ENCODE measurements at places on chromosomes 1 and 21. TPM values are rescaled to one million over a fixed set of nuclear protein-coding genes. Genes with fewer than 3 reads are reported as not detected.

SV2A gene
- 14.8 TPM for total RNA-seq

KRTAP7-1 gene
- total RNA-seq: not detected

MYBPHL gene
- total RNA-seq: not detected

AGMAT gene
- total RNA-seq: 8.5 TPM

RNU1-4 gene
- 1,100 TPM for total RNA-seq

RAB42 gene
- 0.17 TPM for total RNA-seq

KCNAB2 gene
- 232 TPM for total RNA-seq

TNNT2 gene
- total RNA-seq: not detected

ANGPTL3 gene
- not detected for total RNA-seq

GBP7 gene
- not detected for total RNA-seq

CBS gene
- total RNA-seq: 130 TPM

OLFML3 gene
- total RNA-seq: 0.90 TPM

TRAF3IP3 gene
- 157 TPM for total RNA-seq

FMO2 gene
- not detected for total RNA-seq

VAV3 gene
- total RNA-seq: 2.8 TPM

PADI3 gene
- total RNA-seq: not detected

CCDC27 gene
- not detected for total RNA-seq

GSTM4 gene
- 23.5 TPM for total RNA-seq

ARMH1 gene
- total RNA-seq: 108 TPM

HIVEP3 gene
- total RNA-seq: 29.2 TPM

KCND3 gene
- not detected for total RNA-seq

TRNAU1AP gene
- total RNA-seq: 49.7 TPM

All from activated T-cell treated with anti-CD3 and anti-CD28 coated beads, Interleukin-2, amount 50 U/mL, for 72 hours (primary cell).